Activated T-cell treated with anti-CD3 and anti-CD28 coated beads for 4 hours (primary cell): ENCODE measurements at places on chromosomes 11 and 22.

DNA sequence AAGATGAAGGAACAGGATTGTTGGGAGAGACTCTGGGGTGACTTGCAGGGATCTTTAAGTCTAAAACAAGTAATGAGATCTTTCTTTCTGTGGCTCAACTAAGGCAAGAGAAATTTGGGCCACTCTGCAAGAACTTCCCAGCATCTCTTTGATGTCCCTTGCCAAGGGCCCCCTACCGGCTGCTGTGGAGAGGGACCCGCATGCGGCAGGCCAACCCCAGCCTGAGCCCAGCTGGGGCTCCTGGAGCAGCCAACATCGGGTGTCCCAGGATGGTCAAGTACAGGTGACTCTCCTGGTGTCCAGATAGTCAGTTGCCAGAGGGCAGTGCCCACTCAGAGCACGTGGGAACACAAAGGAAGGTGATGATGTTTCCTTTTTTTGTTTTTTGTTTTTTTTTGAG, 363.2 kb downstream of the TBC1D22A start:
- no peak for DNase-seq

- DNase-seq: no peak
These were observed 268.6 kb downstream of the TMEM135 start for GRCh38 chr11:87306262-87306851.

GRCh38 chr22:31629741-31630184, 32.3 kb downstream of the PISD start:
- DNase-seq: no peak

DNA sequence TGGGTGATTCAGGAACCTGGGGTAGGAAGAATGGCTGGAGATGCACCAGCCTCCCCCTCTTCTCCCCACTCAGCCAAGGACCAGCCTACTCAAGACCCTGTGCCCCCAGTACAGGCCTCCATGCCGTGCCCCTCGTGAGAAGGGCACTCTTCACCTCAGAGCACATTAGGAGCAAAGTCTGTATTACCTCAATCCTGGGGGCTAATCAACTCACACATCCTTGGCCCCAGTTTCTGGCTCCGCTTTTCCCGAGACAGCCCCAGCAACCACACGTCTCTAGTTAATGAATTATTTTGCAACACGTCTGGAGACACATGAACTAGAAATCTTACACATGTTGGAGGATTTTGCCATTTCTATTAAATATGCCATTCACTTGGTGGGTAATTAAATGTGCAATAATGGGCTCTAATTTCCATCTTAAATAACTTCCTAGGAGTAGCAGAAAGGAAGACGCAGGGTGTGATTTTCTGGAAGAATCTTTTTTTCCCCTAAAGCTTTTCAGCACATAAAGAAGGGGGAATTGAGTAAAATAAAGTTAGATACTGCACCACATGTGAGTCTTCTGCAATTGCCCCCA, 63.0 kb downstream of the TMPRSS5 start:
- no peak for DNase-seq

- DNase-seq: no peak
These were observed 4.0 kb downstream of the PYGM start for GRCh38 chr11:64755681-64756361.

DNA sequence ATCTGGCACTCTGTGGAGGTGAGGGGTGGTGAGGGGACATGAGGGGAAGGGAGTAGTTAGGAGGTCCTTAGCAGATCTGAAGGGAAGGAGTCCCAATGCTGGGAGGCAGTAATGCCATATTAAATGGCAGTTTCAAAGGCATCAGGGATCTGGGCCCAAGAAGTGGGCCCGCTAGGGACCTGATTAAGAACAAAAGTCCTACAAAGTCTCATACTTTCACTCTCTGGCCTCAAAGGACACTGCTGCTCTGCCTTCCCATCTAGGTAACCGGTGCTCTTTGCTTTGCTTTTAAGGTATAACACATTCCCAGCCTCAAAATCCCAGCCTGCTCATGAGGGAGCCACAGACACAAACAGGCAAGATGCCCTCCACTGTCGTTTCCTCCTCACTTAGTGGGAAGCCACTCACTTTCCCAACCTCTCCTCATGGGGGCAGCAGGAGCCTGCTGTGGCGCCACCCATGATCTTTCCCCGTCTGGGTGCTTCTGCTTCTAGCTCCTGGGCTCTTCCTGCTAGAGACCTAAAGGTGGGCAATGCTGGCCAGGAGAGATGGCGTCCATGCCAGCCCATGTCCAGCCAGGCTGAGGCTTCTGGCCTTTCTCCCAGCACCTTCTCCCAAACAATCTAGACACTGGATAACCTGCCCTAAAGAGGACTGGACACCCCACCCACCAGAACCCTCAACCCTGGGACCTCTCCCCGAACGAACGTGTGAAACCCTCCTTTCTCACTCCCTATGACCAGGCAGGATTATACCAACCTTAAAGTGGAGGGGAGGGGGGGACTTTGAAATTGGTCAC, 68.3 kb downstream of the PLEKHA7 start:
- no peak for DNase-seq

- DNase-seq: no peak
These were observed 30.4 kb downstream of the PAMR1 start for GRCh38 chr11:35494957-35495490.

DNA sequence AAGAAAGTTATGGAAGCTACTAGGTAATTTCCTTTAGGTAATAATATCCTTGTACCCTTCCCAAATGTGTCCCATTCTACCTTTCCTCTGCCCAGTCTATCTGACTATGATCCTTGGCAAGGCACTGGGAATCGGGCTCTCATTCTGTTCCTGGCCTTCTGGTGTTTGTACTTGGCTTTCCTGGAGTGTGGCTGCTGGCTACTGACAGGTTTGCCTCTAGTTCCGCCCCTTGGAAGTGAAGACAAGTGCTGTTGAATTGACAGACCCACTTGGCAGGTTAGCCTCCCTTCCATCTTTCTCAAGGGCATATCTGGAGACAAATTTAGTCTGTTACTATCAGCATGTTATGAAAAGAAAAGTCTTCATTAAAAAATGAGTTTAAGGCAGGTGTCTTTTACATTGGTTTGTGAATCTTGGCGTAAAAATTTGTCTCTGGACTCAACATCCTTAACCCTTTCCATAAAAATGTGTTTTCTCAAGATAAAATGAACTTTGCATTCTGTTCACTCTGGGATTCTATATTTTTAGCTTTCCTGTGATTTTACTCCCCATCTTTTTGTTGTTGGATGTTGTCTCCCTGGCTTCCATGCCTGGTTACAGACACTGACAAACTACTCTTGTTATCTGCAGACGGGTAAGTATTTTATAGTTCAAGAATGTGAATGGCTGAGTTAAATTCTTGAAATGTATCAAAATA, 287.4 kb upstream of the PDGFD start:
- DNase-seq: no peak

DNA sequence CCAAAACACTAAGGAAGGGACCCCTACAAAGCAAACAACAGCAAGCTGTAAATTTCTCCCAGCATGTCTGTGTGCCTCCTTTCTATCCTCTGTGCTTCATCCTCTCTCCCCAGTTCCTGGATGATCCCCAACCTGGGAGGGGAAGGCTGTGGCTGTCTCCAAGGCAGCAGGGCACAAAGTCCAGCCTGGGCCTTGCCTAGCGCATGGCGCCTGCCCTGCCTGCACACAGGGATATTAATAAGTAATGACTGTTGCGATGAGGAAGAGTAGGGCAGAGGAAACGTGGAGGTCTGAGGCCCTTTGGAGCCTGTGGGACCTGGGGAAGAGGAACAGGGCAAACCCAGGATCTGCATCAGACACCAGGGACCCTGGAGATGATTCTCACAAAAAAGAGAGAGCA, 2.0 kb downstream of the USH1C start:
- no peak for DNase-seq

- no peak for DNase-seq
These were observed 324.2 kb downstream of the DCDC1 start for GRCh38 chr11:31045335-31045734.

DNA sequence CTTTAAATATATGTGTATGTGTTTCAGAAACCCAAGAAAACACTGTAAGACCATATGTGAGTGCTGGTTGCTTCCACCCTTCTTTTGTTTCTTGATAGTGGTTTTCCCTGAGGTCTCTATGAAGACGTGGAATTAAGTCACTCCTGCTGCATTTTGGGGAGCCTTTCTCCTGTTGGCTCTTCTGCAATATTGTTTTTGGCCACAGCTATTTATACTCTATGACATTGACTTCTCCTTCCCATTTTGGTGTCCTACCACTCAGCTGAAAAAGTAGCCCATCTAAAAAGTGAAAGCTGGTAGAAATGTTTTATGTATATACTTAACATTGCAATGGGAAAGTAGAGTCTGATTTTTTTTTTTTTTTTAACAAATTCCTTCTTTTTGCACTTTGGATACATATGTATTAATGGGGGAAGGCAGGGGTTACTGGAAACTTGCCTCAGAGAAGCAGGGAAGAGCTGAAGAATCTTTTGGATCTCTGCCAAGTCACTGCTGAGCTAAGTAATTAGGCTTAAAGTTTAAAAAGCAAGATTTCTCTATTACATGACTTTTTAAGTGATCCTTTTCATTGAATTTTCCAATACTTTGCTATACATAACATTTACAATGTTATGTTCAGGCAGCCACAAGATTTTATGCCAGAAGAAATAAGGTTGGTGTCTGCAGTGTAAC, 1.8 kb downstream of the TTC17 start:
- no peak for DNase-seq

- no peak for DNase-seq
These were observed 9.7 kb downstream of the FBLN1 start for GRCh38 chr22:45512363-45512762.

GRCh38 chr11:107722662-107723061, 10.8 kb upstream of the SLN start:
- no peak for DNase-seq

DNA sequence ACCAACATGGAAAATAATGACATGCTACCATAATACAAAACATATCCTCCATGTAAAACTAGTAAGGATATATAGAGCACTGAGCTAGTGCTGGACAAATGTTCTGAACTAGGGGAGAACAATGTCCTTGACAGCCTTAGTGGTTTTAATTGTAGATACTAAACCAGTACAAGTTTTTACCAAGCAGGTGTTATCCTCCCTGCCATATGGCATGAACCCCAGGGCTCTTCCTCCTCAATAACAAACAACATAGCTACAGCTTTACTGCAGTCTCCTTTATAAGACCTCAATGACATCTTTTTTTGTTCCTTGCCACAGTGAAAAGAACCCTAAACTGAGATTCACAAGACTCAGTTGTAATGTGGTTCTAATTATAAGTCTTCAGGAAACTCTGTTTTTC, 70.2 kb upstream of the GDPD4 start:
- DNase-seq: no peak

- no peak for DNase-seq
These were observed 102.6 kb upstream of the RASSF10 start for GRCh38 chr11:12906501-12906900.

DNA sequence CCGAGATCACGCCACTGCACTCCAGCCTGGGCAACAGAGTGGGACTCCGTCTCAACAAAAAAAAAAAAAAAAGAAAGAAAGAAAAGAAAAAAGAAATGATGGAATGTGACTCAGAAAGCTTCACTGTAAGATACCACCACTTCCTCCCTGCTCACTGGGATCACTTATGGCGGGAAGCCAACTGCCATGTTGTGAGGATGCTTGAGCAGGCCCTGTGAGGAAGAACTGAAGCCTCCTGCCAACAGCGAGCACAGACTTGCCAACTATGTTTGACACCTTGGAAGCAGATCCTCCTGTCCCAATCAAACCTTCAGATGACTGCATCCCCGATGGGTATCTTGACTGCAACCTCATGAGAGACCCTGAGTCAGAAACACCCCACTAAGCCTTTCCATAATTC, 8.3 kb downstream of the SEC14L6 start:
- no peak for DNase-seq

DNA sequence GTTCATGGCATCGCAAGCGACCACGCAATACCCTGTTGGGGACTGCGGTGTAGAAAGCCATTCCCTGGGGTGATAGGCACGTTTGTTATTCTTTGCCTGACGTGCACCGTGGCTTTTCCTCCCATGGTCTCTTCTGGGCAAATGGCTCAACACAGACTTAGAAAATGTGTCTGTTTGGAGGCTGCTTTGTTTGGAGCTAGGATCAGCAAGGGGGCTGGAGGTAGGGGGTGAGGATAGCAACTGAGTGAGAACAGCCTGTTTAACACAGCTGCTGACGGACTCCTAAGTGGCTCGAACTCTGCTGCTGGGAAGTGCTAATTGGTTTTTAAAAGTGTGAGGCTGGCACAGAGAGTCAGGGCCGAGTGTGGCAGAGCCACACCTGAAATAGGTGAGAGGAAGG, 16.1 kb upstream of the CHRM4 start:
- no peak for DNase-seq

DNA sequence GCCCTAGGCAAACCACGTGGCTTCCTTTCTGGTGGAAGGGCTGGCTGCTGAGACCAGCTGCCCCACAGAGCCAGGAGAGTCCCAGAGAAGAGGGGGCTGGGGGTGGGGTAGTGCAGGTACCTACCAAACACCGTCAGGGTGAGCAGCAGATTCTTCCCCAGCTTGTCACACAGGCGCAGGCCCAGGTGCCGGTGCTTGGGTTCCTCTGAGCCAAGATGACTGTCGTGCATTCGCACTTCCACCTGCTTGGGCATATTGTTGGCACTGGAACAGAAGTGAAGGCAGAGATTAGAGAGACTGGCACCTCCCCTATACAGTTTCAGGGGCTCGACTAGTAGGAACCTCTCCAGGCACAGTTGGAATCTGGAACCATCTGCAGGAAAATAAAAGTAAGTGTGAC, 102.1 kb downstream of the SLC1A2 start:
- DNase-seq: no peak

GRCh38 chr11:19597876-19598275, 114.8 kb upstream of the NAV2 start:
- DNase-seq: no peak

GRCh38 chr11:34685864-34686263, 65.0 kb downstream of the EHF start:
- no peak for DNase-seq

DNA sequence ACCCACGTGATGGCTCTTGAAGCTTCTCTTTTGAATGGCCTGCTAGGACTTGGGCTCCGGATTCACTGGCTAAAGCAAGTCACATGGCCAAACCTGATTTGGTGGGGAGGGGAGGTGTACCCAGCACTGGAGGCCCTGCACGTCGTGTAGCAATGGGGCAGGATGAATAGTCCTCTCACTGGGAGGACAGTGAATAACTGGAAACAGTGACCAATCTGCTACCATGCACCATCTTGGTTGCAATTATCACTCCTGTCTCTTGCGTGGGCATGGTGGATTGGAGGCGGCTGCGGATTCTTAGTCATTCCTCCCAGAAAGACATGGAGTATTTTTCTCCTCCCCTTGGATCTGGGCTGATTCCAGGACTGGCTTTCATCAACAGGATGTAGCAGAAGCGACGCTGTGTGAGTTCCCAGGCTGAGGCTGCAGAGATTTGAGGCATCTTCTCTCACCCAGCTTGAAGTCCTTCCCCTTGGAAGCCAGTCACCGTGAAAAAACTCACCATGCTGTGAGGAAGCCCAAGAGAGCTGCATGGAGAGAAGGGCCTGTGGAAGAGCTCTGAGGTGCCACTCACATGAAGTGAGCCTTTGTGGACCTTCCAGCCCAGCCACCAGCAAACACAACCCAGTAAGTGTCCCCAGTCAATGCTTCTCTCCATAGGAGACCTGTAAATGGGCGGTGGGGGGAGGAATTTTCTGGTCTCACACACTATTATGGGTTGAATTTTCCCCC, 70.4 kb downstream of the IGLL1 start:
- DNase-seq: no peak

- no peak for DNase-seq
These were observed 290.2 kb downstream of the SWAP70 start for GRCh38 chr11:9953994-9954626.
